ENCODE measurements at places on chromosomes 13 and 19.

- DNase-seq = no peak
Measured at GRCh38 chr13:40146611-40147117, 491.2 kb downstream of the COG6 start.

GRCh38 chr13:61253105-61253877 lies 162.4 kb downstream of the PCDH20 start:
- no peak for DNase-seq

DNA sequence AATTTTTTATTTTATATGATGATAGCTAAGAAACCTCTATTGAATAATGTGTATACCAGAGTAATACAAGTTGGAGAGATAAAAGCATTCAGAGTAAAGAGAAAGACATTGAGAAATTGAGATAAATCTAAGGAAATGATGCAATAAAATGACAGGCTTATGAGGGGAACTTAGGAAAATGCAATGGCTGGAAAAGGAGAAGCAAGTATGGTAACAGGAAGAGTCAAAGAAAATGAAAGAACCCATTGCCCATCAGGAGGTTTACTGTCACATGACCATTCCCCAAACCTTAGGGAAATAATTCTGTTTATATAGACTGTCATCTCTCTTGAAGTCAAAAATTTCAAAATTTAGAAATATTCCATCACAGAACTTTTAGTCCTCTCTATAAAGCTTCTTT lies 808.0 kb upstream of the PRR20A start:
- no peak for DNase-seq

GRCh38 chr13:30792285-30793000 lies 57.1 kb downstream of the ALOX5AP start:
- no peak for DNase-seq

- no peak for DNase-seq
Measured at GRCh38 chr19:43798546-43799409, 3.5 kb downstream of the LYPD5 start.

DNA sequence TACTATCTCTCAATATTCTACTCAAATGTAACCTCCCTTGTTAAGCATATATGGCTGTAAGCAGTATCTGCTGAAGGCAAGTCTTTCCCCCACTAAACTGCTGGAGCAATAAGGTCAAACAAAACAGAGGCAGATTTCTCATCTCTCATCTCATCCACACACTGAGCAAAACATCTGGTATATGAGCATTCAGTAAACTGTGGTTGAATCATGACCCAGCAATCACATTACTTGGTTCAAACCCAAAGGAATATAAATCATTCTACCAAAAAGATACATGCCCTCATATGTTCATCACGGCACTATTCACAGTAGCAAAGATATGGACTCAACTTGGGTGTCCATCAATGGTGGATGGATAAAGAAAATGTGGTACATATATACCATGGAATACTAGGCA lies 344.4 kb downstream of the SUCLA2 start:
- no peak for DNase-seq

DNA sequence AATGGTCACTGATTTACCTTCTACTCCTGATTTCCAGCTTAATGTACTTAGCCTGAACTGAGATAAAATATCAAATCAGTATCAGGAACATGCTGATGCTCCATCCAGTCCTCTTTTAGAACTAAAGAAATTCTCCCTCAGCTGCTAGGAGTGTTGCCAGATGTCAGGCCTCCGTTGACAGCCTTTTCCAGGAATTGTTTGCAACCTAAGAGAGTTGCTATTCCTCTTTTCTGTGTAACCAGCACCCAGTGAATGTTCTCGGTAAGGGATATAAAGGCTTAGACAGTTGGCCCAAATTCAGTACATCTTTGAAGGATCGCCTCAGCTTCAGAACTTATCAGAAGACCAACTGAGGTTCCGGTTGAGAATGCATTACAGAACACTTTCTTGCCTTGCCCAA lies 559.0 kb downstream of the PCDH17 start:
- DNase-seq = no peak

DNA sequence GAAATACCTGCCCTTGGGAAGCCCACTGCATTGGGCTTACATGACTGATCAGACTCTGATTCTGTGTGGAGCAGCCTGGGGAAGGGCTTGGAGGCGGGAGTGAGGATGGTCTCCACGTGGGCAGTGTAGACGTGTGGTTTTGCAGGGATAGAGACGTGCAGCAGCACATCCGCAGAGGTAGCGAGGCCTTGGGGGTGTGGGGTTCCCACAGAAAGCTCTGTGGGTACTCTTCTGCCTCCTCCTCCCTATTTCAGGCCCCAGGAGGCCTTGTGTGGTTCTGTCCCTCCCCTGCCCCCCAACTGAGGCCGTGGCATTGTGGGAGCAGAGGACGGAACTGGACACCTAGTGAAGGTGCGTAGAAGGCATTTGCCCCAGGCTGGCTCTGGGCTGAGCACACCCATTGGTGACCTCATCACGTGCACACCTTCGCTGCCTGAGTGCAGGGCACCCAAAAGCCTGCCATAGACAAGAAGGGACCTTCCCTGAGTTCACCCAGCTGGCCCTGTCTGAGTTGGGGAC lies 28.9 kb downstream of the PPP1R37 start:
- DNase-seq = no peak

All from vagina (tissue), 2 donors.